DMS 273 treated with DMSO at 0.1 percent for 48 hours (cell line): ENCODE measurements at places on chromosomes 1 and 21.

DNA sequence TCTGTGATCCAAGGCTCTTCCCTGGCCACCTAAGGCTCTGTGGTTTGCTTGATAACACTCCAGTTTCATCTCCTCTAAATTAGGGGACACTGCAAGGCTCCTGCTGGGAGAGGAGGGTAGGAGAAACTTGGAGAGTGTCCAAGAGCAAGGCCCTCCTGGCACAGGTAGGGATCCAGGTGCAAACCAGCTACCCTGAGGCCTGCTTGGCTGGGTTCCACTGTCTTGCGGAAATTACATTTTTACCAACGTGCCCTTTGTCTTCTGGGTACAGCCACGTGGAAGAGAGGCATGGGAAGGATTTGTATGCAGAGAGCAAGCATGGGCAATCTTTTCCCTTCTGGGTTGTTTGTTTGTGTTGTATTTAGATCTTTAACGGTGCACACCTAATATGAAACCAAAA lies 132.5 kb downstream of the PRDM2 start:
- DNase-seq = no peak

- DNase-seq = no peak
These were observed 185.1 kb downstream of the TM2D1 start for GRCh38 chr1:61539720-61540462.

- DNase-seq = no peak
These were observed 26.7 kb downstream of the CFH start for GRCh38 chr1:196678510-196678884.

- DNase-seq = no peak
These were observed 27.6 kb upstream of the POGK start for GRCh38 chr1:166811691-166812090.
